ENCODE measurements at places on chromosomes 1 and 21.
A peak's percentile ranks its signal among the peaks of the same experiment; 100 is the strongest.

DNA sequence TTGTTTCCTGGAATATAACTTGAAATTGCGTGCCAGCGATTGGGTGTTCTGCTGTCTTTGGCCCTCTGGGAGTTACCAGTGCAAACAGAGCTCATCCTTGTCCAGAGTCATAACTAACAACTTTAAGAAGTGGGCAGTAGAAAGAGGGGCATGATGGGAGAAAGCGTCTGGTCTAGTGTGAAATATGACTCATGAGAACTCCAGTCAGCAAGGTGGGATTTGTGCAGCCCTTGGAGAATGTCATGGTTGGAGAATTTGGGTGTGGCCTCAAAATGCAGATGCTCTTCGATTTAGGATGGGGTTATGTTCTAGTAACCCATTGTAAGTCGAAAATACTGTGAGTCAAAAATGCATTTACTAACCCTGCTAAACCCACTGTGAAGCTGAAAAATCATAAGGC lies 12.9 kb downstream of the ATP1B1 start:
- no peak for DNase-seq

DNA sequence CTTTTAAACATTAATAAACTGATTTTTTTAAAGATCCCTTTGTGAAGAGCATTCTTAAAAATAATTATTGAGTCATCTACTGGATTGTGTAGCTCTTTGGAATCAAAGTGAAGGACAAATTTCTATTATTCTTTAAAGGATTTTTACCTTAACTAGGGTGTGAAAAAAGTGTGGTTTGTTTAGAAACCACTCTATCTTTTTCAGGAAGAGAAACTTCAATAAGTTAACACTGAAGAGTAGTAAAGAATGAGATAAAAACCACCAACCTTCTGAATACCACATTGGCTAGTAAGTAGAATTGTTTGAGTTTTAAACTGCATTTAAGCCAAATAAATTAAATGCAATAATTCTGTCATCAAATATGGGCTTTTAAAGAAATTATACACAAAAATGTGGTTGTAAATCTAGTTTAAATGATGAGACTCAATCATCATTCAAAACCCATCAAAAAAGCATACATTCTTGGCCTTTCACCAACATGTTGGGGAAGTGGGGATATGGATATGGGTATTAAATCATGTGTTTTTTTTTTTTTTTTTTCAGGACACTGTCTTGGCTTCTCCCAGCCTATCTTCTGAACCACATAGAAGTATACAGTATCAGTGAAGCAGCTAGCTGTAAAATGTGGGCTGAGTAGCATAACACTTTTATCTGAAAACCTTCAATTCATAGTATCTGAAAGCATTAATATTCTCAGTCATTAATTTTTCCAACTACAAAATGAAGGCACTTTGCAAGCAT lies 4.8 kb downstream of the S1PR1 start:
- DNase-seq: no peak

DNA sequence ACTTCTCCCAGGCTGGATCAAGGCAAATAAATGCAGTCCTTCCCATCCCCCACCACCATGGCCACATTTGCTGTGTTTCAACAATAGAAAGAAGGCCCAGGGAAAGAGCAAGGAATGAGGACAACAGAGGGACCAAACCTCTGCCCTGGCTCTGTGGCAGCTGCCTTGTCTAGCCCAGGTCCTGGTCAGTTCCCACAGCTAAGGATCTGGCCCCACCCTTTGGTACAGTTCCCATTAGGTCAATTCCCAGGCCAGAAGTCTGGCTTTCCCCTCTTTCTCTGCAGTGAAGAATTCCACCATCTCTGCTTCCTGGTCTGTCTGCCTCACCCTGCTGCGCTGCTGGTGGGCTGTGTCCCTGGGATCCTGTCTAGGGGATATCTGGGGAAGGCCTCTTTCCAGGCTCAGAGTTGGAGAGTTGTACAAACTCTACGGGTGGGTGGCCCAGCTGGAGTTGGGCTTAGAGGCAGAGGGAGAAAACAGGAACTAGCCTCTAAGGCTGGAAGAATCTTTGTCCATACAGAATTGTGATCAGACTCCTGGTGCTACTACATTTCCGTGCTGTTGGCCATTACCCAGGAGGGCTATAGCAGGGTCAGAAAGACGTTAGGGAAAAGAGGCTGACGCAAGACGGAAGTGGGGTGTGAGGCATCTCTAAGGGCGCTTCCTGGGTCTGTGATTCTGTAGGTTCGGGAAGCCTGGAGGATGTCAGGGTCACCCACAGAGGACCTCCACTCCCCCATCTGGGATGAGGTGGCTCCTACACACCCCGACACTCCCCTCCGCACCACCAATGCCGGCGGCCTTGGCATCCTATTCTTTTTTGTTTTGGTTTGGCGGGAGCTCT lies 953 bp upstream of the NDUFS2 start:
- DNase-seq: no peak

GRCh38 chr1:36297062-36297461 lies 9.1 kb upstream of the SH3D21 start:
- no peak for DNase-seq

DNA sequence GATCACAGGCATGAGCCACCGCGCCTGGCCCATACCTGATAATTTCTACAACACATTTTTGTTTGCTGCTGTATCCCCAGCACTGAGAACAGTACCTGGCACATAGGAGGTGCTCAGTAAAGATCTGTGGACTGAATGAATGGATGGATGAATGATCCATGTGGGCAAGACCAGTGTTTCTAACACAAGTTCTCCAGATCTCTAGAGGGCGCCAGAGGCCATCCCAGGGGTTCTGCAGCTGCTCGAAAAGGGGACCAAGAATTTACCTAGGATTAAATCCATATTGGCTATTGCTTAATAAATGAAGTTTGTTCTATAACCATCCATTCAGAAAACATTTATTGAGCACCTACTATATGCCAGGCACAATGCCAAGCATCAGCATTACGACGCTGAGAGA lies 167.7 kb downstream of the ACTL8 start:
- peak; percentile 61 for DNase-seq

GRCh38 chr1:94883691-94884090 lies 43.2 kb downstream of the CNN3 start:
- DNase-seq: no peak

DNA sequence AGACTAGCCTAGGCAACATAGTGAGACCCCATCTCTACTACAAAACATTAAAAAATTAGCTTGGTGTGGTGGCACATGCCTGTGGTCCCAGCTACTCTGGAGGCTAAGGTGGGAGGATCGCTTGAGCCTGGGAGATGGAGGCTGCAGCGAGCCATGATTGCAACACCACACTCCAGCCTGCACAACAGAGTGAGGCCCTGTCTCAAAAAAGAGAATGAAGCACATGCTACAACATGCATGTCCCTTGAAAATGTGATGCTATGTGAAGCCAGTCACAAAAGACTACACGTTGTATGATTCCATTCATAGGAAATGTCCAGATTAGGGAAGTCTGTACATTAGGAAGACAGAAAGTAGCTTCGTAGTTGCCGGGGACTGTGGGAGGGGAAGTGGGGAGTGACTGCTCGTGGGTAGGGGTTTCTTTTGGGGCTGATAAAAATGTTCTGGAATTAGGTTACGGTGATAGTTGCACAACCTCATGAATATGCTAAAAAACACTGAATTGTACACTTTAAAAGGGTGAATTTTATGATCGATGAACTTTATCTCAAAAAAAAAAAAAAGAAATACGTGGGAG lies 202.1 kb downstream of the KAZN start:
- no peak for DNase-seq

- peak; percentile 77 for DNase-seq
Observed at GRCh38 chr21:34544032-34544496, 32.1 kb upstream of the KCNE1 start.

- DNase-seq: no peak
Observed at GRCh38 chr21:33578959-33579542, 9.4 kb downstream of the DONSON start.

GRCh38 chr1:246306415-246307037 lies 200.6 kb downstream of the SMYD3 start:
- DNase-seq: no peak

GRCh38 chr1:96281491-96281890 lies 440.1 kb upstream of the PTBP2 start:
- DNase-seq: no peak

- DNase-seq: no peak
Observed at GRCh38 chr1:162333991-162334390, 42.7 kb downstream of the SPATA46 start.

- no peak for DNase-seq
Observed at GRCh38 chr1:94125551-94126514, 4.9 kb upstream of the ABCA4 start.

GRCh38 chr1:6124746-6125365 lies 55.3 kb downstream of the CHD5 start:
- no peak for DNase-seq

DNA sequence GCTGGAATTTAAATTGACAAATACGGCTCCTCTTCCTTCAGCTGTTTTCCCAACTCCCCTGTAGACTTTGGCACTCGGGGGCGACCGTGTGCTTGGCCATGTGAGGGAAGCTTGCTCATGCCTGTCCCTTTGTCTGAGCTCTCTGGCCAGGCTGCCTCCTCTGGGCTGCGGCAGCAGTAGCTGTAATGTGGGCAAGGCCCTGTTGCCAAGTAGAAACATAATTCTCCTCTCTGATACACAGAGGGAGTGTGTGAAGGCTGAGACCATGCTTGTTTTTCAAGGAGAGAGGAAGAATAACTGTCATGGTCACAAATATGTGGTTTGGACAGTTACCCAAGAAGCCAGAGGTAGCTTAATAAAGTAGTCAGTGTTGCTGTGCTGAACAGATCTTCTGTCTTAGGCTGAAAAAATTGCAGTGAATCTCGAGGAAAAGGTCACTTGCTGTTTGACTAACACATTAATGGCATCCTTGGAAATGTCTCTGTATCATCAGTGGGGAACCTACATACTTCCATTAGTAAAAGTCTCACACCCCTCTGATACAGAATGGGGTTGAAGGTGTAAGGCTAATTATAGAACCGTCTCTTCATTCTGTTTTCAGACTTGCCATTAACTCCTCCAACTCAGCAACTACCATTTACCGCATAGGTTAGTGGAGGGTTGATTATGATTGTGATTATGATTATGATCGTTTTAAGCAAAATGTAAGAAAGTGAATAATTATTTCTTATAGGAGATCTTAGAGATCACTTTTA lies 94.6 kb downstream of the TGFB2 start:
- no peak for DNase-seq

GRCh38 chr1:45945426-45945825 lies 142.0 kb downstream of the MAST2 start:
- no peak for DNase-seq

DNA sequence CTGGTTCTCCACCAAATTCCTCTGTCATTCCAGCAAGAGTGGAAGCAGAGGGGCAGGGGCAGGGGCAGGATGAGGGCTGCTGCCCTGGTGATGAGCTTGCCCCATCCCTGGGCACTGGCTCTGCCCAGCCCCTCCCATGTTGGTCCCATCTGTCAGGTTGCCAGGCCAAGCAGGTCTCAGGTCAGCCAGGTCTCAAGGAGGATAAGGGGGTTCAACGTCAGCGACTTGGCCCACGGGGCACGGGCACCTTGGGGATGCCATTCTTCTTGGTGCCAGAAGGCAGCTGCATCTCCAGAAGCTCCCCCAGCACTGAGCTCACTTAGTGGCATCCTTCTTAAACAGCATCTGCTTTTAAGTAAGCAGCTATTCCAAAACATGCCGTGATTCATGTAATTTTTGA lies 133.1 kb downstream of the AJAP1 start:
- no peak for DNase-seq

- no peak for DNase-seq
Observed at GRCh38 chr1:154329551-154330131, 4.3 kb downstream of the ATP8B2 start.

GRCh38 chr1:116002781-116003420 lies 26.6 kb downstream of the SLC22A15 start:
- no peak for DNase-seq

GRCh38 chr1:65147424-65148177 lies 402 bp upstream of the AK4 start:
- DNase-seq: no peak

GRCh38 chr1:226688808-226689207 lies 50.3 kb downstream of the ITPKB start:
- DNase-seq: no peak

DNA sequence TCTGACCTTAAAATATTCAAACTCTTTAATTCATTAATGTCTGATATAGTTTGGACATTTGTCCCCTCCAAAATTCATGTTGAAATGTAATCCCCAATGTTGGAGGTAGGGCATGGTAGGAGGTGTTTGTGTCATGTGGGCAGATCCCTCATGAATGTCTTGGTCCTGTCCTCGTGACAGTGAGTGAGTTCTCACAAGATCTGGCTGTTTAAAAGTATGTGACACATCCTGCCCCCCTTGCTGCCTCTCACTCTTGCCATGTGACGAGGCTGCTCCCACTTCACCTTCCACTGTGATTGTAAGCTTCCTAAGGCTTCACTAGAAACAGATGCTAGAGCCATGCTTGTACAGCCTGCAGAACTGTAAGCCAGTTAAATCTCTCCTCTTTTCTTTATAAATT lies 21.3 kb upstream of the FBXO28 start:
- no peak for DNase-seq

DNA sequence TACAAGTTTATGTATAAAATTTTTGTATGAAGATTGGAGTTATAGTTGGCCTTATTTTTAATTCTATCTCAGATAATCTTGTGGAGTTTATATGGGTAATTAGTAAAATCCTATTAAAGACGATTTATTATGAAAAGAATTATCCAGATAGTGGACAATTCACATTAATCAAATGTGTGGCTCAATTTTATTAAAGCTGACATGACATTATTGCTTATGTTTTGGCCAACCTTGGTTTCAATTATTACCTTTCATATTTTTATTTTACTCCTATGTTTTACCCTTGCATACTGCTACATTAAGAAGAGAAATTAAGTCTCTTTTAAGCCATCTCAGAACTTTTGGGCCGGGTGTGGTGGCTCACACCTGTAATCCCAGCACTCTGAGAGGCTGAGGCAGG lies 110.0 kb downstream of the ITSN1 start:
- no peak for DNase-seq

DNA sequence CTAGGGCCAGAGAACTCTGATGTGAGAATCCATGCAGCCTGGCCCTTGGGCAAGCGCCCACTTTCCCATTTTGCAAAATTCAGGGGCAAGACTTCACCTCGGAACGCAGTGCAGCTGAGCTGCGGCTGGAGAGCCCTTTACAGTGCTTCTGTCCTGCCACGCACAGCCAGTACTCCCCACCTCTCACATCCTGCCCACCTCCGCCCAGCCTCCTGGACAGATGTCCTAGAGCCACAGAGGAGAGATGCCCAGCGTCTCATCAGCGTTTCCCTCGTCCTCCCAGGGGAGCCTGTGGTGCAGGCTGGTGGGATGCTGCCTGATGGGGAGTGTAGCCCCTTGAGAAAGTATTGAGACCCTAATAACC lies 29.6 kb downstream of the RUNX3 start:
- no peak for DNase-seq

GRCh38 chr1:115040501-115040900 lies 10.9 kb downstream of the TSHB start:
- no peak for DNase-seq

- no peak for DNase-seq
Observed at GRCh38 chr1:43049481-43049880, 90.8 kb upstream of the SLC2A1 start.

GRCh38 chr1:14682941-14683621 lies 84.6 kb downstream of the KAZN start:
- no peak for DNase-seq
